NCI-H2081 (cell line): ENCODE measurements at places on chromosomes 16 and 17.

GRCh38 chr17:7843257-7843535 lies 9.2 kb downstream of the KDM6B start:
- no peak for DNase-seq

DNA sequence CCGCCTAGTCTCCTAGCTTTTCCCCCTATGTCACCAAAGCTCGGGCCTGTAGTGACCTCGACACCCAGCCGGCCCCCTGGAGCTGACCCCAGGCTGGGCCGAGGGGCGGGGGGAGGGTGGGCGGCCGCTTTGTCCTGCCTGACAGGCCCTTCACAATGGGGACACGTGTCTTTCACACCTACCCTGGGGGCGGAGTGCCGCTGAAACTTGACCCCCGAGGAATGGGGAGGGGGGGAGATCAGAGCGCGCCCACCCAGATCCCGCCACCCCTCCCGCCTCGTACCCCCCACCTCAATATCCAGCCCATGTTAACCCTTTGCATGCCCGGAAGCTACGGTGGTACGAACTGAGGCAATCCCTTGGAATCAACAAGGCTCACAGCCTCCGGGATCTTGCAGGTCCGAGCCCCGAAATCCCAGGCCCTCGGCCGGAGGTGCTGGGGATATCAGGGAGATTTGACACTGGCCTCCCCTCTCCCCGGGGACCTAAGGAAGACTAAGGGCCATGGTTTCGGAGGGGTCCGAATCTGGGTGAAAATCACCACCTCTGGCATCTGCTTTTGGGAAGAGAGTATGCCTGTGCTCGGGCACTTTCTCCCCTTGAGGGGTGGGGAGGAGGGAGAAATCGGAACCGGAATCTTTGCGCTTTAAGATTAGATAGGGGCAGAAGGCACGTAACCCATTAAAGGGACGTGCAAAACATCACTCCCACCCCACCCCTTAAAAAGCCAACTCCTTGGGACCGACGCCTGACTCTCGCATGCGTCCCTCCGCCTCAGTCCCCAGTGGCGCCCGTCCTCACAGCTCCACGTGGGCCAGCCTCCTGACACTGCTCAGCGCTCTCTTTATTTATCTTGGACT lies 2.6 kb downstream of the NOG start:
- DNase-seq = no peak

GRCh38 chr17:35750526-35751395 lies 2.3 kb downstream of the GAS2L2 start:
- DNase-seq = no peak

DNA sequence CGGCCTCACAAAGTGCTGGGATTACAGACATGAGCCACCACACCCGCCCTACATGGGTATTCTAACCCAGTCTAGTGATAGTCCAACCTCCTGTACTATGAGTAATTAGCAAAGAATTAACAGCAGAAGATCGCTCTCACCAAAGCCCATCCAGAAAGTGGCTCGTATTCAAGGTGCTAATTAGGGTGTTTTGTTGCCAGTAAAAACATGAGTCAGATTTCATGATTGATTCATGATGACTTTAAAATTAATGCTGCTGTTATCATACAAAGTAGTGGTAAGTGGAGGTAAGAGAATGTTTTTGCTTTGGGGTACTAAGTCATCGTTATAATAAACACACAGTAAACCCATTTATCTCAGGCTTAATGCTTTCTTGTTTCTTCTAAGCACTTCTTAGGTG lies 428.8 kb downstream of the WWOX start:
- no peak for DNase-seq

GRCh38 chr17:28267720-28268609 lies 51.0 kb upstream of the TMEM97 start:
- DNase-seq = no peak

DNA sequence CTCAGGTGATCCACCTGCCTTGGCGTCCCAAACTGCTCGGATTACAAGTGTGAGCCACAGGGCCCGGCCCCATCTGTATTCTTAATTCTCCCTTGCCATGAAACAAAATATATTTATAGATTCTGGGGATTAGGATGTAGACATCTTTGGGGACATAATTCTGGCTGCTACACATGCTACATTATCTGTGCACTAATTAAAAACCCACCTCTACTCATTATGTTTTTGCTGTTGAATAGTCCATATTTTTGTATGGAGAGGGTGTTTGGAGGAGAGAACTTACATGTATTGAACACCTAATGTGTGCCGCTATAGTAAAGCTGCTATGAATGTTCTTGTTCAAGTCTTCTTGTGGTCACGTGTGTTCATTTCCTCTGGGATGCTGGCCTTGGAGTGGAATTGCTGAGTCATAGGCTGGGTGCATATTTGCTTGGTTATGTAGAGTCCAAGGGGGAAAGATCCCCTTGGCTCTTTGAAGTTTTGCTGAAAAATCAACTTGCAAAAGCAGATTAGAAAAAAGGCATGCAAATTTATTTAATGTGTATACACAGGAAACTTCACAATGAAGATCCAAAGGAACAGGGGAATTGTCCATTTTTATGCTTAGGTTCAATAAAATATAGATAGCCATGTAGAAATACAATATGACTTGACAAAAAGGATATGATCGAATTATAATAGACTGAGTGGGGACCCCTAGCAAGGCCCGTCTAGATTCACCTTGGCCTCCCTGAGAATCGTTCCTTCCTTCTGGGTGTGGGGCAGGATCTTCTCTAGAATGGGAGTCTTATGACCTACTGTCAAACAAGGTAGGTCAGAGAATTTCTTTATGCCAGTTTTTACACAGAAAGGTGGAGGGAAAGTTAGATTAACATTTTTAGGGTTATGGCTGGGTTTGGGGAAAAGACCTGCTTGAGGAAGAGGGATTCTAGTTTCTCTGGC lies 42.1 kb upstream of the GPRC5B start:
- DNase-seq = no peak

GRCh38 chr17:29143894-29144293 lies 36.3 kb downstream of the MYO18A start:
- DNase-seq = no peak

GRCh38 chr16:47578573-47578972 lies 117.4 kb downstream of the PHKB start:
- DNase-seq = no peak

GRCh38 chr16:51166541-51166940 lies 15.5 kb upstream of the SALL1 start:
- DNase-seq = no peak

DNA sequence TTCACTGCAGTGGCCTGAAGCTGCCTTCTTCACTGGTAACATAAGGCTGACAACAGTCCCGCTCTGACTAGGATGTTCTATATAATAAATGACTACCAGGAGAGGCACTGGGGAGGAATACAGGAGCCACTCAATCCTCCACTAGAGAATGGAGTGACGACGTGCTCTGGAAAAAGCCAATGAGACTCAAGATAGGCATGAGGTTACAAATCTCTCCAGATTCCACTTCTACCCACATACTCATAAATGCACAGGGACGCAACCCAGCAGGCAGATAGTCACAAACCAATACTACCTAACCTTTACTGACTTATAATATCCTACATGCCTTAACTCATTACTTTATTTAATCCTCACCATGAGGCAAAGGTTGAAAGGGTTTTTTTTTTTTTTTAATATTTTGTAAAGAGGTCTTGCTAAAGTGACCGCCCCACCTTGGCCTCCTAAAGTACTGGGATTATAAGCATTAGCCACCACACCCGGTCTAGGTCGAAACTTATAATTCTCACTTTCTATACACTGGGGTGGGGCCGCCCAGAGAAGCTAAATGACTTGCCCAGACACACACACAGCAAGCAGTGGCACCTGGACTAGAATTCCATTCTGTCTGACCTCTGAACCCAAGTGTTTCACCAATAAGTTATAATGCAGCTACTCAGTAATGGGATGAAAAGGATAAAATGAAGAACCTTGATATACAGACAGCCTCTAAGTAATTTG lies 33.7 kb downstream of the TOM1L2 start:
- DNase-seq = no peak

GRCh38 chr16:8716592-8716991 lies 42.2 kb downstream of the ABAT start:
- no peak for DNase-seq

DNA sequence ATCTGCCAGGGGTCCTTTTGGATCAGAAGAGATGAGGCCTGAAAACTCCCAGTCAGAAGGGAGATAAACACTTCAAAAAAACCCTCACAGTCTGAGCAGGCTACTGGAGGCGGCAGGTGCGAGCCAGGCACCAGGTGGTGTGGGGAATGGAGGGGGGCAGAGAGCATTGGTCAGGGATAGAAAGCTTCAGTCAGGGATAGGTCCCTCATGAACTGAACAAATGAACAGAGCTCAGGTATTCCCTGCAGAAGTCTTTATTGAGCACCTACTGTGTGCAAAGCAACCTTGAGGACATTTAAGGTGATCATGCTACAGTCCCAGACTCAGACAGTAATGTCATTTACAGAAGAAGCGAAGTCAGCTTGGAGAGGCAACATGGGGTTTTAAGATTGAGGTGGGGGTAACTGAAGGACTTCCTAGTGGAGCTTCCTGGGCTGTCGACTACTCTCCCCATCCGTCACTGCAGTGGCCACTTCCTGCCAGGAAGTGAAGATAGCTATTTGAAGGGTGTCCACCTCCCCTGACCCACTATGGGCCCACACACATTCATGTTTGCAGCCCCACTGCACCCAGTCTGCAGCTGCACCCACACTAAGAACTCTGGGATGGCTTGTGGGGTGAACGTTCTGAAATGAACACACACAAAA lies 3.2 kb downstream of the KIFC3 start:
- DNase-seq = peak; percentile 26

- no peak for DNase-seq
Observed at GRCh38 chr17:19383681-19384470, 3.1 kb downstream of the MFAP4 start.

DNA sequence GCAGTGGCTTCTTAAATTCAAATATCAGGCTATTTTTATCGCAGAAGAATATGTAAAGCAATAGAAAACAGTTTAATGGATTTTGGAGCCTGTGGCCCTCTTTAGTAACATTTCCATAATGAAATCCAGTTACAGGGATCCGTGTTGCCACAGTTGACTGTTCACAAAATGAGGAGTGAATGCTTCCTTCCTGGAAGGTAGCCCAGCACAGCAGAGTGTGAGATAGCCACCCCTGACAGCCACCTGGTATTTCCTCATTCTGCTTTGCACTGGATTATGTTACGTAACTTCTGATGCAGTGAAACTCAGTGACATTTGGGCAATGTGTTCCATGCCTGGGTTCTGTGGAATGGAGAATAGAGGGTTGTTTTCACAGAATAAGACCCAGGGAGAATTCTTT lies 517.2 kb downstream of the RBFOX1 start:
- peak; percentile 57 for DNase-seq

GRCh38 chr17:68910251-68910705 lies 44.9 kb downstream of the ABCA8 start:
- DNase-seq = no peak

GRCh38 chr16:85675251-85675874 lies 13.4 kb downstream of the GINS2 start:
- peak; percentile 9 for DNase-seq

DNA sequence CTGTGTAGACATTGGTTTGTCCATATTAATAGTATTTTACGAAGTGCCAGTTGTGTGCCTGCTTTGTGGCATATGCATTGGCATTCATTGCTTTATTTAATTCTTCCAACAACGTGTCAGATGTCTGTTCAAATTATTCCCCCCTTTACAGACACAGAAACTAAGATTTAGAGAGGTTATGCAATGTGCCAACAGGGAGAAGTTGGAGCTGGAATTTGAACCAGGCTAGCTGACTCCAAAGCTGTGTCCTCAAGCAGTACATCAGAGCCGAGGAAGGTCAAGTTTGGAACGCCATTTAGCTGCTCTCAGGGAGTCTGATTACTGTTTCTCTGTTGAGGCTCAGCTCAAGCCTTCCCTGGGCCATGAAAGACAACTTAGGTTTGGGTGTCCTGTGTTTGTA lies 232.3 kb downstream of the WWOX start:
- DNase-seq = no peak

DNA sequence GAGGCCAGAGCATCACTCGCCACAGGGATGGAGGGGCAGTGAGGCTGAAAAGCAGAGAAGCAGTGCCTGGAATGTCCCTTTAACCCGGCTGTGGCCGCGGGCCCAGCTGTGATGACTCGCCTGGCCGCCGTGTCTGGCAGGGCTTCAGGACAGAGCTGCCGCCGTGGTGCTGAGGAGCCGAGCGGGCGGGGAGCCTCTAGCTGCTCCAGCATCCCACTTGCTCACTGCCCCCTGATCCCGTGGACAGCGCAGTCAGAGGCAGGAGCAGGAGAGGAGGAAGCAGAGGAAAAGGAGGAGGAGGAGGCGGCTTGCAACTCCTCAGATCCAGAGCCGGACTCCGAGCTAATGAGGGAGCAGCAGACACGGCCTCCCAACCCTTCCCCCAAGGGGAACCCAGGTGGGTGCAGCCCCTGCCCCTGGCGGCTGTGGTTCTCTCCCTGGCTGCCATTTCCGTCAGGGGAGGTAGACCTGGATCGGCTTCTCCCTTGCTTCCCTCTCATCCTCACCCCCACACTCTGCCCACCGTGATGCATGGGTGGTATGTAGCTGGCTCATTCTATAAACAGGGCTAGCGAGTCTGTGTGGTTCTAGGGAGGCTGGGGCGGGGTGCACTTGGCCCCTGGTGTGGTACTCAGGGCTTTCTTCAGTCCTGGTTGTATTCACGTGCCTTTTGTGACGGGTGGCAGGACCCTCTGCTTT lies 165.7 kb downstream of the CMIP start:
- DNase-seq = no peak

GRCh38 chr17:1324201-1324771 lies 44.8 kb downstream of the TRARG1 start:
- no peak for DNase-seq

GRCh38 chr16:2044541-2044940 lies 3.1 kb downstream of the NTHL1 start:
- DNase-seq = no peak

- DNase-seq = no peak
Observed at GRCh38 chr16:17364319-17365210, 106.2 kb downstream of the XYLT1 start.

GRCh38 chr17:50469208-50469605 lies 527 bp upstream of the CHAD start:
- DNase-seq = no peak

DNA sequence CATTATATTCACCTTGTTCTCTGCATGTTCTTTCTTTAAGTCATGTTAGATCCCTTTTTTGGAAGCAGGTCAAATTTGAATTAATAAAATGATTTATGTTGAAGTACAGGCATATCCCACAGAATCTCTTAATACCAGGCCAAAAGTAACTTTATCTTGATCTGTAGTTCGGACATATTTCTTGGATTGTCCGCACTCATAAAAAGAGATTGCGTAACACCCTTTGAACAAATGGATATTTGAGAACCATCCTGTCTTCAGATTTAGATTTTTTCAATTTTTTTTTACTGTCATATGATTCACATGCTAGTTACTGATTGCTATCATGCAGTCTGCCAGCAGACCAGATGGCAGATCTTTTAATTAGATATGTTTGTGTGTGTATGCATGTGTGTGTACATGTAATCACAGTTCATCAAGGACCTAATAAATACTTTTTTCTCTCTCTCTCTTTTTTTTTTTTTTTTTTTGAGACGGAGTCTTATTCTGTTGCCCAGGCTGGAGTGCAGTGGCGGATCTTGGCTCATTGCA lies 352.6 kb downstream of the WWOX start:
- no peak for DNase-seq

- DNase-seq = no peak
Observed at GRCh38 chr17:61981323-61981722, 53.5 kb upstream of the INTS2 start.
